ENCODE measurements at places on chromosomes 3 and 15.

GRCh38 chr3:160478338-160478737, 28.8 kb upstream of the TRIM59 start:
- DNase-seq: no peak

DNA sequence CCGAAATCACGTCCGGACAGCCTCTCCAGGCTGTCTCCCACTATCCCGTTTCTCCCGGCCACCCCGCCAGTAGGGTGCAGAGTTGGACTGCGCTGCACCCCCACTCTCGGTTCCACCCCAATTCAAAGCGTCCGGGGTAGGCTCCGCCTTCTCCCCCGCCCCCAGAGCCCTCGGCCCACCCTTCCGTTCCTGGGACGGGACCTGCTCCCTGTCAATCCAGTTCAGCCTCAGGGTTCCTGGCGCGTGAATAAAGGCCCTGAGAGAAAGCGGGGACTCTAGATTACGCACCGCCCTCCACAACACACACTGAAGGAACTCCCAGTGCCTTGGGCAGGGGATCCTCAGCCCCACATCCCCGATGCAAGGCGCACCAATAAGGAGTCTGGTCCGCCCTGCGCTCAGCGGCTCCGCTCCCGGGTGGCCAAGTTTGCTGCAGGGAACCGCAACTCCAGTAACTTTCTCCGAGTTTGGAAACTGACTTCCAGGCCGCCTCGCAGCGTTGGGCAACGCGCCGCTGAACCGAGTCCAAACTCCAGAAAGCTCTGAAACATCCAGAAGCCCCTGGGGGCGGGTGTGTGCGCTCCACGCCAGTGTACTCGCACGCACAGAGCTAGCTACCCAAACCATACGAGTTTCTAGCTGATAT, 1.9 kb downstream of the ADAMTS9 start:
- DNase-seq: no peak

DNA sequence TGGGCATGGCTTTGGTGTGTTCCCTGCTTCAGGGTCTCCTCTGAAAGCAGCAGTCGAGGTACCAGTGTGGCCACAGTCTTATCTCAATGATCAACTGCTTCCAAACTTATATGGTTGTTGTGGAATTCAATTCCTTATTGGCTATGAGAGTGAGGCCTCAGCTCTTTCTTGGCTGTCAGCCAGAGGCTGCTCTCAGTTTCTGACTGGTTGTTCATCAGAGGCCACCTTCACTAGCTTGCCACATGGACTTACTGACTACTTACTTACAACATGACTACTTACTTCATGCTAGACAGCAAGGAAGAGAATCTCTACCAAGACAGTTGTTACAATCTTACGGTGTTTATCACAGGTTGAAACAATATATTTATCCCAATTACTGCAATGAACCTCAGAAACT, 789.2 kb downstream of the DIPK2A start:
- no peak for DNase-seq

DNA sequence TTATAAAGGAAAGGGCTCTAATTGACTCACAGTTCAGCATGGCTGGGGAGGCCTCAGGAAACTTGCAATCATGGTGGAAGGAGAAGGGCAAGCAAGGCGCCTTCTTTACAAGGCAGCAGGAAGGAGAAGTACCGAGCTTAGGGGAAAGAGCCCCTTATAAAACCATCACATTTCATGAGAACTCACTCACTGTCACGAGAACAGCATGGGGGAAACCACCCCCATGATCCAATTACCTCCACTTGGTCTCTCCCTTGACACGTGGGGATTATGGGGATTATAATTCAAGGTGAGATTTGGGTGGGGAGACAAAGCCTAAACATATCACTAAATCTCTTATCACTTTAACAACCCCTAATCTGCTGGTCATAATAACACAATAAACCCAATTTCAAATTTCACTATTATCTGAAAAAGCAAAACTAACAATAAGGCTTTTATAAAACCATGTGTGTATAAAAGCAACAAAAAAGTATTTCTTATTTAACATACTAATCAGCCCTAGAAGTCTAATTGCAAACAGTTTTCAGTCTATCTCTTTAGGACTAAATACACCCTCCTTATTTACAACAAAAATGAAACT, 43.2 kb downstream of the SCAPER start:
- no peak for DNase-seq

DNA sequence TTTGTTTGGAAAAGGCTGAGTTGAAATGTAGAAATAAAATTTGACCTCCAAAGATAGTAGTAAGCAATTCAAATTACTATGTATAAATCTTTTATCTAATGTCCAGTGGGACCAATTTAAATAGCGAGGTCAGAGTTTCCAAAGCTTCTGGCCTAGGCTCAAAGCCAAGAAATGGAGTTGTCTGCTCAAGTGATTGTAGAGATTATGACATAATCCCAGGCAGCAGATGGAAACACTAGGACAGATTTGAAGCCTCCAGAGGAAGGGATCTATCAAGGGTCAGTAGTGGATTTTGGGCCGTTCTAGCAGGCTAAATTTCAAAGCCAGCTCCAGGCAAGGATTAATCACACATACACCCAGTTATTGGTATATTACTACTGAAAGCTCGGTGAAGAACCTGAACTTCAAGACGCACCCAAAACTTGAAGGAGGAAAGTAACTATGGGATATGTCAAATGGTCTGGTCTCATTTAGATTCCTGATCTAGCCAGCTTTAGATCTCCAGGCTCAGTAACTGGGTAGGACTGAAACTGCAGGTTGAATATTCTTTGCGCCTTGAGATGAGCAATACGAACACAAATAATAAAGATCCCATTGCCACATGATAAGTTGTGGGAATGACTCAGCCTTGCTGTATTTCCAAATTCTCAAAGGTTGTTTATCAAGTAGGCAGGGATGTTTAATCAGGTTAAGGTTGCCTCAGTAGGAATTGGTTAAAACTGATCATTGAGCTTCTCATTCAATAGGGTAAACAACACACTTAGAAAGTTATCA, 30.9 kb upstream of the ARRDC4 start:
- DNase-seq: no peak

GRCh38 chr3:98775459-98776139, 12.5 kb downstream of the ST3GAL6 start:
- no peak for DNase-seq

DNA sequence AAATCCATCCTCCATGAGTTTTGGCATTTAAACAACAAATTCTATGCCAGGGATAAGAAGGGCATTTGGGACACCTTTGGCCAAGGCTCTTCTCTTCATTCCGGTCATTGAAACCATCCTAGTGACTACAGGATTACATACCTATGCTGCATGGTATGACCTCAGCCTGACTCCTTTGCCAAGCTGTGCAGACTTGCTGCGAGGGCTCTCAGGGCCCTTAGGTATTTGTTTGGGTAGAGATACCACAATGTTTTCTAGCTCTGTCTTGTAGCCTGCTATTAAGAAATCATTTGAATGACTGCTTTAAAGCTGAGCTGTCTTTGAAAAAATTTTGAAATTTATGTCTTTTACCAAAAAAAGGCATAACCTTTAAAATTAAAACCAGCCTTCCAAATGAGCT, 749.8 kb upstream of the SGO1 start:
- DNase-seq: no peak

DNA sequence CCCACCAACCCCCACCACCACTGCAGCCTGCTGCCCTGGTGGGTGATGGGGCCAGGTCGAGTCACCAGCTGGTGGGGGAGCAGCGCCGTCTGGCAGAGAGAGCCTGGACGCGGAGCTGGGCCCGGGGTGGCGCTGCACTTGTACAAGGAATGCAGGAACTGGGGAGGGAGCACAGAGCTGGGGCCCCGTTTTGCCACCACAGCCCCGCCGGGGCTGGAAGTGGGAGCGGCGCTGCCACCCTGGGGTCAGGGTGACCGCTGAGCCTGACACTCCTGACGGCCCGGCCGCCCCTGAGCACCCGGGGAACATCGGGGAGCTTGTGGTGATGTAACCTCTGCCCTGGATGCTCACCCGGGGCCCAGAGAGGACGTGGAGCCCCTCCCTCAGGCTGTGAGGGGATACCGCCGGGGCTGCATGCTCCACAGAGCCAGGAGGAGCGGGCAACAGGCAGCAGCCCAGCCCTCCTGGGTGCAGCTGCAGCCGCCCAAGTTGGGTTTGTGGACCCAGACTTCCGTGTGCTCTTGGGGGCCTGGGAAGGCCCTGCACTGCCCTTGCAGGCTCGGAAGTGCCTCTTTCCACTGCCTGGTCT, 32.6 kb upstream of the IREB2 start:
- DNase-seq: no peak

DNA sequence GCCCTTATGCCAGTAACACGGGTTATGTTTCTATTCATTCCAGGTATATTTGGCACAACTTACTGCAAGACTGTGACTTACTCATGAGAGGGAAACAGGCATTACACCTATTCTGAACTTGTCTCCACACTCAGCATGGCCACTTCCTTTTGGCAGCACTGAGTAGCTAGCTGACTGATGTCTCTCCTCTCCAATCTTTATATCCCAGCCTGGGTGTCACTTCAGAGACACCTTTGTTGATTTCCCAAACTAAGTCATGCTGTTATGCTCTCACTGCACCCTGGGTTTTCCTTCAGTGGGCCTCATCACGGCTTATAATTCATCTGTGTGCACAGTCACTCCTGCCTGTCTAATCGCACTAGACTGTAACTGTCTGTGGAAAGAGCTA, 114.8 kb downstream of the MYLK start:
- no peak for DNase-seq

GRCh38 chr15:90744759-90745402, 27.7 kb downstream of the BLM start:
- no peak for DNase-seq

GRCh38 chr3:10164546-10165393, at the start of gene IRAK2:
IRAK2 (plus strand) TSS chr3:10164919; CDS start chr3:10164955, 36 bp downstream.
- no peak for DNase-seq

GRCh38 chr3:62672270-62672987, 202.8 kb downstream of the CADPS start:
- DNase-seq: no peak

- DNase-seq: no peak
Measured at GRCh38 chr3:14513566-14514322, 26.4 kb downstream of the GRIP2 start.

Data from substantia nigra (tissue), 51 donors.